ENCODE measurements at places on chromosomes 7 and 10.

DNA sequence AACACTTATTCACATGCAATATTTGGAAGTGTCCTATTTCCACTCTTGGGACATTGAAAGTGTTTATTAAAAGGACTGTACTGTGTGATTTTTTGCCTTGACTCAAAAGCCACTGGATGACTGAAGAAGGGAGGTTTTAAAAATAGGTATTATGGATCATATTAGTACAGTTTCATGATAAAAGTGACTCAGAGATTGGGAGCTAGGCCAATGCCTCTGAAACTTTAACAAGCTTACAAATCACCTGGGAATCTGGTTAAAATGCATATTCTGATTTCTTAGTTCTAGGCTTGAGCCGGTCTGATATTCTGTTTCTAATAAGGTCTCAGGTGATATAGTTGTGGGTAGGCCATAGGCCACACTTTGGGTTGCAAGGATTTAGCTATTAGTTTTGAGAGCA, 191.2 kb downstream of the PLXDC2 start:
- DNase-seq, result no peak

- no peak for DNase-seq
Measured at GRCh38 chr7:92838934-92839333, 2.6 kb upstream of the CDK6 start.

GRCh38 chr7:30934732-30935568, 23.3 kb downstream of the AQP1 start:
- no peak for DNase-seq

- no peak for DNase-seq
Measured at GRCh38 chr10:91088300-91089140, 131.9 kb upstream of the PCGF5 start.

DNA sequence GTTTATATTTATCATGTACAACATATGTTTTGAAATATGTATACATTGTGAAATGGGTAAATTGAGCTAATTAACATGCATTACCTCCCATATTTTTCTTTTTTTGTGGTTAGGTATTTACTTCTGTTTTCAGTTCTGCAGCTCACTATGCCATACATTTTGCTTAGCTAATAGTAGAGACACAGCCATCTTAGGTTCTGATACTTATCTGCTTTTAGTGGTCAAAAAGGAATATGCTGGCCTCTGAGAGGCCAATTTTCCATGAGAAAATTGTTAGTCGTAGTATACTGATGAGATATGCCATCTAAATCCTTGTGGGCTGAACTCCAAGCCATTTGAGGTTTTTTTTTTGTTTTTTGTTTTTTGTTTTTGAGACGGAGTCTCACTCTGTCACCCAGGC, 31.0 kb downstream of the SGPL1 start:
- DNase-seq, result no peak

DNA sequence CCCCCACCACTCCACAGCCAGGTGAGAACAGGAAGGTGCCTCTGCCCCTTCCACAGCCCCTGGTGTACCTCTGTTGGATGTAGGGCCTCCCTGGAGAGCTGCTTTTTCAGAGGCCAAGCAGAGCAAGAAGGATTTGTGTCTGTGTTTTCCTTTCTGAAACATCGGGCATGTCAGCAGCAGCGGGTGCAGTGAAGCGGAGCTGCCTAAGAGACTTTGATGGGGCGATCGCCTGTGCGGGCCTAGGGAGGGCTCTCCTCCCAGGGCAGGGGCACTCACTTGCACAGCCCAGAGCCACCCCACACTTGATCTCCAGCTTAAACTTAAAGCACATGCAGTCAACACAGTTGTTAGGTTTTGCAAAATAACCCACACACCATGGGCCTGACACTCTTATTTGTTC, 324.7 kb downstream of the ACTR3B start:
- DNase-seq, result no peak

GRCh38 chr10:120422457-120422856, 34.6 kb upstream of the PLPP4 start:
- DNase-seq, result no peak

DNA sequence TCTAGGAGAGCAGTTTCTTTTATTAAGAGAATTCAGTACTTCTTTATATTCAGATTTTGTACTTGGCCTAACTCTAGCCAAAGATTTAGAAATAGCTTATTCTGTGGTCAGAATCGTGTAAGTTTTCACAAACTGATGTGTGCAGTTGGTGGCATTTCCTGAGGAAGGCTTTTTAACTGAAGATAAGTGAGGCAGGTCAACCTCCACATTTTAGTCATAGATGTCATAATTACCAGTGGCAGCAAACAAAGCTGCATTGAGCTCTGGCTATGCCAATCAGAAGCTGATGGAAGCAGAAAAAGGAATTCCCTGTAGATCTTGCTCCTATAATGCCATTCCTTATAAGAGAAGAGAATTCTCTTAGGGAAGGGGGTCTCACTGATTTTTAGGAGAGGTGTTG, 141.3 kb upstream of the SP8 start:
- DNase-seq, result no peak

Measured in lung (tissue), 17 donors.